Muscle of leg (tissue), 16 donors: ENCODE measurements at places on chromosomes 7 and 10. TPM values are rescaled to one million over a fixed set of nuclear protein-coding genes. Genes with fewer than 3 reads are reported as not detected.

GRCh38 chr10:126930131-126930882 lies 25.1 kb downstream of the DOCK1 start:
- DNase-seq: peak; percentile 90

- DNase-seq: no peak
These were observed 469.6 kb upstream of the LRRN3 start for GRCh38 chr7:110621289-110621688.

- no peak for DNase-seq
These were observed 120.7 kb downstream of the PRKAG2 start for GRCh38 chr7:151756076-151756731.

The BAMBI gene
- total RNA-seq: 8.9 TPM

The PAX4 gene
- not detected for total RNA-seq

The TMEM196 gene
- total RNA-seq: 0.04 TPM

The SLC29A3 gene
- 1.7 TPM for total RNA-seq
